ENCODE measurements at places on chromosomes 6 and 20.

DNA sequence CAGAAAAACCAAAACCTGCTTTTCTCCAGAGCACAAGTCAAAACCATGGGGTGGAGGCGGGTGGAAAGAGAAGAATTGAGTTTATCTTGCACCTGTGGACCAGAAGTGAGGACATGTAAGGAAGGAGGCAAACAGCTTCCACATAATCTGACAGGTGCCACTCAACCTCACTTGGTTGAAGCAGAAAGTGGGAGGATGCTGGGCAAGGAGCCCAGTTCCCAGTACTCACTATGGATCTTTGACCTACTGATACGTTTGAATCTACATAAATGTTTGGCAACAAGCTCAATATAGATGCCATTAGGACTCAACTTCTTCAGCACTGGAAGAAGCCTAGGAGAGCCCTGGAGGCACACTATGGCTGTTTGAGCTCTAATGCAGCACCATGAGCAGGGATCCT lies 285.5 kb downstream of the KIF16B start:
- DNase-seq: no peak

GRCh38 chr20:14012671-14013070 lies 17.4 kb downstream of the MACROD2 start:
- no peak for DNase-seq

- no peak for DNase-seq
Measured at GRCh38 chr6:92753956-92754355, 665.4 kb downstream of the EPHA7 start.

DNA sequence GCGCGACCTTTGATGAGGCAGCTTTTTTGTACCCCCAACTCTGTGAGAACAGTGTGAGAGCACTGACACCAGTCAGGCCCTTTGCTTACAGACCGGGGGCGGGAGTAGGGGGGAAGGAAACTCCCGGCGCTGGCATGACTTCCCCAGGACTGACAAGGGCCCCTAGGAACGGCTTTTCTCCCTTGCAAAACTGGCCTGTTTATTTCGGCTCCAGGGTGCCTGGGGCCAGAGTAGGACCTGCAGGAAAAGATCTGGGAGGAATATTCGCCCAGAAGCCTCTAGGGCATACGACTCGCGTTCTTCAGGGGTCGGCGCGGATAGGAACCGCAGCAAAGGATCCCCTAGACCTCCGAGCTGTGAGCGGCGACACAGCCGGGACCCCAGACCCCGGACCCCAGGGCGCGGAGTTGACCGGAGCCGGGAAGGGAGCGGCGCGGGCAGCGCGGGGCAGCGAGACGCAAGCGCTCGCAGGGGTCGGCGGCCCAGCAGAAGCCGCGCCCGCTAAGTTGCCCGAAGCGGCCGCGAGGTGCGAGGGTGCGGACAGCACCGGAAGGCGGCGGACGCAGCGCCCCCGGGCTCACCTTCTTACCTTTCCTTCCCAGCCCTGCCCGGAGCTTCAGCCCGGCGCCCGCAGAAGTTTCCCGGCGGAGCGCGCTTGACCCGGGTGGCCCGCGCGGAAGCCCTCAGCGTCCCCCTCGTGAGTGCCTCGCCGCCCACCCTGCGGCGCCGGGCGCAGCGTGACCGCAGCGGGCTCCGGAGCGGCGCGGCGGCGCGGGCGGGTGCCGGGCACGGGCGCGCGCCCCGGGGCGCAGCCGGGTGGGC lies at the start of gene POPDC3:
POPDC3 (minus strand) TSS at position 771 of the 822 bp plus-strand sequence. CDS start 18,105 bp downstream, outside the sequence.
- DNase-seq: no peak

DNA sequence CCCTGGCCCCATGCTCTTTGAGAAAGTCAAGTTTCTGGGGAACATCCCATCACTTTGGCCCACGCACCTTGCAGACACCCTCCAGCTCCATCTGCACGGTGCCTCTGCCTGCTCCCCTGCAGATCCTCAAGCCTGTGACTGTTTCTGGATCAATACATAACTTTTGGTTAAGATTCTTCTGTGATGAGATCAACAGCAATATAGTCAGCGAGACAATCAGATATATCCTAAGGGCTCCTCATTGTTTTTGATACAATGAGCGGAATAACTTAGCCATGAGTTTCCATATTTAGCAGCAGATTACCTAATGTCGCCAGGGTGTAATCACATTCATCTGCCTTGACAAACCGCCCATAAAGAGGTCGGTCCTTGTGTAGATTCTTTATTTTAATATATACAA lies 109.3 kb upstream of the MTHFD1L start:
- no peak for DNase-seq

DNA sequence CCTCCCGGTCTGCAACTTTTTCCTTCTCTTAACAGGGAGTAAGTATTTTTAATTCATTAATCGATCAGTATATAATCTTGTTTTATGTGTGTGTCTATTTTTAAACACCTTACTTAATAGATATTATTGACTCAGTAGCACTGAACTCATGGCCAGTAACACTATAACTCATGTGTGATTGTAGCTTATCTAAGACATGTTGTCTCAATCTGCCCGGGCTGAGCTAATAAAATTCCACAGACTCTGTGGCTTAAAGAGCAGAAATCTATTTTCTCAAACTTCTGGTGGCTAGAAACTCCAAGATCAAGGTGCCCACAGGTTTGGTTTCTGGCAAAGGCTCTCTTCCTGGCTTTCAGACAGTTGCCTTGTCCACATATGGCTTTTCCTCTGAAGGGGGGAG lies 68.8 kb upstream of the TNFAIP3 start:
- DNase-seq: no peak

- DNase-seq: no peak
Measured at GRCh38 chr20:35515949-35516645, 13.4 kb downstream of the C20orf173 start.

DNA sequence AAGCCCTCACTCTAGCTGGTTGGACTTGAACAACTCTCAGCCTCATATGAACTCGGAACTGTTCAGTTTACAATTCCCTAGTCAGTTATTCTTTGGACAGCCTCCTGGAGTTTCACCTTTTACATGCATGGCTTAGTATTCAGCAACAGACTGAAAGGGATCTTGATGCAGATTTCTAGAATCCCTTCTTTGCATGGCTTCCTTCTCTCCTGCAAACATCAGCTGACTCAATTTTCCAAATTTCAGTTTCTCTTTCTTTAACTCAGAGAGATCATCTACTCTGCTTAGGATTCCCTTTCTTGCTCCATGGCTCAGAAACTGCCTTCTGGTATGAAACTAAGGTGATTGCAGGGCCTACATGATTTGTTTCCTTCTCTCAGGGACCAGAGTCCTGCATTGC lies 99.6 kb downstream of the CEP57L1 start:
- no peak for DNase-seq

Measured in activated naive CD4-positive, alpha-beta T cell treated with anti-CD3 and anti-CD28 coated beads, Interleukin-2, amount 10 ng/mL, durations not matched to agents 7 days and 5 days (primary cell).